Activated T-helper 1 cell treated with anti-CD3 and anti-CD28 coated beads, Interleukin-12 subunit alpha, Interleukin-12 subunit beta, Interleukin-2, Interleukin-4 antibody, amounts not matched to agents 30 ng/mL and 10 ng/mL and 1 ng/mL, durations not matched to agents 14 hours and 24 hours and 36 hours (primary cell): ENCODE measurements at places on chromosomes 3 and 15. TPM values are rescaled to one million over a fixed set of nuclear protein-coding genes. Genes with fewer than 3 reads are reported as not detected.

DNA sequence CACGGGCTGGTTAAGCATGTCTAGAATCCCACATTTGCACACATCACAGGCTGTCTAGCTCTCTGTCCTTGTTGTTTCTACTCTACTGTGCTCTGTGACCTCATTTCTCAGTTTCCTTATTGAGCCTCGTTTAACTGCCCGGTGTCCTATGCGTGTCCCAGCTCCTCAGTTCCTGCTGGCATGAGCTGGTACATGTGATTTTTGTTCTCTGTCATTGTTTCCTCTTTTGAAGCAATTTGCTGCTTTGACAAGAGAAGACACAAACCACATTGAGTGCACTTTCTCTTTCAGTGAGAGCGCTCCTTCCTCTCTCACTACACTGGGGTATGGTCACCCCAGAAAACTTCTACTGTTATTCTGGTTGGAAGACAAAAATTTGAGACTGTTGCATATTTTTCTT is 563.5 kb downstream of the PDCD6IP start:
- no peak for DNase-seq

DNA sequence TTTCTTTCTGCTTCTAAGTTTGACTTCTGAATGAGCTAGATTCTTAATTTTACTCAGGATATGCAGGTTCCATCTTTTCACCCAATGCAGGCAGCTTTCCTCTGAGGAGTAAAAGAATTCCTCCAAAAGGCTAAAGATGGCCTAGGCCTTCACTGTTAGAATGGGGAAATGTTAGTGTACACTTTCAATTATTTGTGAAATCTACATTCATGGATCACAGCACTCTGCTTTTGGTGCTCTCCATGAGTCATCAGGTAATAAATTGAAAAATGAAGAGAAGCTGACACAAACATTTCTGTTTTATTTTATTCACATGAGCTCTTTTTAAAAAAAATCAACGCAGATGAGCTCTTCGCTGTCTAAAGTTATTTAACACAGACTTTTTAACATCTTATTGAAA is 502.5 kb upstream of the GOLIM4 start:
- DNase-seq, result no peak

DNA sequence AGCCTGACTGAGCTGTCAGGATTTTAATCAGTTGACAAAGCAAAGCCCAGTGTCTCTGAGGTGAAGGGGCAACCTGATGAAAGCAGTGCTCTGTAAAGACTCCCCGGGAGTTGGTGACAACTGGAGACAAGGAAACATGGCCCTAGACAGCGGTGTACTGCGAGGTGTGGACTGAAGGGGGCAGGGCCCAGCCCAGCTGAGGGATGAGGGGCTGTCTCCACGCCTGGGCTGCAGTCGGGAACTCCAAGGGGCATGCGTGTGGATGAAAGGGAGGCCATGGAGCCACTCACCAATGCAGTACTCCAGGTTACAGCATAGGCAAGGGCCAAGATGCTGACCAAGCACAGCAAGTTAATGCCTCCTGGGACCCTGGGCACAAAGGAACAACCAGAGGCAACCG is 45.1 kb downstream of the SCAP start:
- DNase-seq, result no peak

GRCh38 chr3:191889756-191890155 is 428.8 kb downstream of the PYDC2 start:
- no peak for DNase-seq

- DNase-seq, result no peak
These were observed 13.6 kb downstream of the TBC1D23 start for GRCh38 chr3:100274361-100274760.

GRCh38 chr3:27985369-27986035 is 255.9 kb upstream of the CMC1 start:
- DNase-seq, result no peak

DNA sequence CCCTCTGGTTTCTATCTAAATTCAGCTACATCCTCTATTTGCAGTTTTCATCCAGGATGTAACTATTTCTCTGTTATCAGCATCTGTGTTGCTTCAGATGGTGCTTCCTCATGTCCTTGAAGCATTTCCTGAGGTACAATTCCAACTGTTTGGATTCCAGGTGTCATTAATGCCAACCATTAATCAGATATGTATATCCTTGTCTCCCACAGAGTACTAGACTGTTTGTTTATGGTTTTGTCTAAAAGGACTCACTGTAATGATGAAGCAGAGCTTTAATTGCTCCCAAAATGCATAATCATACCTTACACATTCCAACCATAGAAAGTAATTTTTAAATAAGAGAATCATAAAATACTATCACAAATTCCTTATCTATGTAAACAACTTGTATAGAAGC is 288.5 kb upstream of the MME start:
- DNase-seq, result no peak

DNA sequence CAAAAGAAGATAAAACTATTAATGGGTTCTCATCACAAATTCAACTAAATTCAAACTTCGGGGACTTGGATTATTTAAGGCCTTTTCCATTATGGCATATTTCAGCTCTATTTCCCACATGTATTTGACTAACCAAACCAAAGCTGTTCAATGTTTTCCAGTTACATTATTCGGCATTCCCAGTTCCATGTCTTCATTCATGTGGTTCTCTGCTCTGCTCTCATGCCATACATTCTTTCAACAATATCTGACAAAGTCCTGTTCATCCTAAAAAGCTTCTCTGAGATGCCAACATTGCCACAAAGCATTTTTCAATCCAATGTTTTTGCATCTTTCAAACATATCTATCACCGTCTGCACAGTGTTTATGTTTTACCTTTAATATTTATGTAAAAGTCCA is 141.4 kb downstream of the GREM1 start:
- DNase-seq, result no peak

DNA sequence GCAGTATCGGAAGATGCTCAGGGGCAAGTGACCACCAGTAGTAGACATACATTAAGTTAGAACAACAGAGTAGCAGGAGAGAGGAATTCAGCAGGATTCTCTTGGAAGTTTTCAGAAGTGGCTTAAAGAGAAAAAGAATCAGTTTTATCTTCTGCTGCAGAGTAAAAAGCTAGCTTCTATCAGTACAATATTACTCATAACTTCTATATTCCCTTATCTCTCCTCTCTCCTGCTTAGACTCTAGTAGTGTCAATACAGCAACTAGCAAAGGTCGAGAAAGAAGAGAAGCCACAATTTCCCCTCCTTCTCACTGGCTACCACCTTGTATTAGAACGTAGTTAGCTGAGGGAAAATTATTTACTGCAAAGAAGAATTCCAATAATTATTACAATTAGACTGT is 539.7 kb downstream of the DIPK2A start:
- no peak for DNase-seq

DNA sequence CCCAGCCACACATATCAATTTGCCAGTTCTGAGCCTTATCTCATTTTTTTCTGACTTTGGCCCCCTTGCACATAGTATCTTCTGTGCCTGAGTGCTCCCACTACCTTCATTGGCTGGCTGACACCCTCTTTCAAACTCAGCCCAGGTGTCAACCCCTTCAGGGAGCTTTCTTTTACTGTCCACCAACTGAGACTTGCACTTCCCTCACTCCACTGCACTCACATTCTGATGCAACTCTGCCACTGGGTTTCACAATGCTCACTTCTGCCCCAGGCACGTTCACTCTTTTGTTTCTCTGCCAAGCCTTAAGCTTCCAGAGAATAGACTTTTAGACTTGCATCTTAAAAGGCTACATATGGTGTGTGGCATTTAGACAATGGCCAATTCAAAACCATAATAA is 101.5 kb upstream of the CBLB start:
- no peak for DNase-seq

DNA sequence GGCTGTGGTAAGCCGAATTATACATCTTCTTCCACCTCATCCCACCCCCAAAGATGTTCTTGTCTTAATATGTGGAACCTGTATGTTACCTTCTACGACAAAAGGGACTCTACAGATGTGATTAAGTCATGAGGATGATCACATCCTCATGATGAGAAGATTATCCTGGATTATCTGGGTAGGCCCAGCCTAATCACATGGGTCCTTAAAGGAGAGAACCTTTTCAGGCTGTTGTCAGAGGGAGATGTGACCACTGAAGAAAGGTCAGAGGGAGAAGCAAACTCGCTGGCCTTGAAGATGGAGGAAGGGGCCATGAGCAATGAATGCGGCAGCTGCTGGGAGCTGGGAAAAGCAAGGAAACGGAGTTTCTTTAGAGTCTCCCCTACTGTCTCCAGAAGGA is 12.9 kb upstream of the SCG3 start:
- DNase-seq, result no peak

DNA sequence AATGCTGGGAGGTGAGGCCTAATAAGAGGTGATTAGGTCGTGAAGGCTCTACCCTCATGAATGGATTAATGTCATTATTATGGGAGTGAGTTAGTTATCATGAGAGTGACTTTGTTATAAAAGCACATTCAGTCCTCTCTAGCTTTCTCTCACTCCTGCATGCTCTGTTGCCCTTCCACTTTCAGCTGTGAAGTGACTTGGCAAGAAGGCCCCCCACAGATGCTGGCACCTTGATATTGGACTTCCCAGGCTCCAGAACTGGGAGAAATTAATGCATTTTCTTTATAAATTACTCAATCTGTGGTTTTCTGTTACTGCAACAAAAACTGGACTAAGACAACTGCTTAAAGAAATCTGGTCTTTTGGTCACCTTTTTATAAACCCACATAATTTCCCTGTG is 144.3 kb downstream of the FBN1 start:
- DNase-seq, result no peak

DNA sequence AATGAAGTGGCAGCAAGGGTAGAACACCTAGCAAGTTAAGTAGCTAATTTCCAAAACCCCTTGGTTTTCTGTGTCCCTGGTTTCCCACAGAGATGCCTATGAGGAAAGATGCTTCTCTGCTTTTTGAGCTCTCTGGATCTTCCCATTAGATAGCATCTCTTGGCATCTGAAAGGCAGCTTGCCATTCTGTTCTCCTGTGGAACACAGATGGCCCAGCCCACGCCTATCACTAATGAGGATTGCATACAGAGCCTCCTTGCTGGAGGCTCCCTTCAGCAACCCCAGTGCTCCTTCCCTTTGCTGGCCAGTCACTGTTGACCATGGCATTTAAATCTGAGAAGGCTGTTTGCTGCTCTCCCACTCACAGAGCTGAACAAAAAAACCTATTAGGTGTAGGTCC is 34.4 kb upstream of the ETV5 start:
- DNase-seq, result no peak

- no peak for DNase-seq
These were observed 517.3 kb downstream of the MECOM start for GRCh38 chr3:169146179-169146665.

DNA sequence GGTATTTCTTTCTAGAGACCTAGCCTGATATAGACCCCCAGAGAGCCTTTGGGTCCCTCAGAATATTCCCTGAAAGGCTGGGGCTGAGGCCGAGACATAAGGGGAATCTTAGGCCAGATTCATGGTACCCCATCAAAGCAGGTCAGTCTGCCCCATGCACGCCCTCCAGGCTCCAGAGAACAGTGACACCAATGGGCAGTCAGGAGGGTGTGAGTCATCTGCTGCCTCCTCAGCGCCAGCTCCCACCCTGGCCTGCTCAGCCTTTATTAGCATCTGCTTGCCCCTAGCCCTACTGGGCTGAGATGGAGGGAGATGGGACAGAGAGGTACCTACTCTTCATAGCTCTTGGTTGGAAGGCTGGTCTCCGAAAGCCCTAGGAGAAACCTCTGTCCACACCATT is 14.3 kb upstream of the CAMKV start:
- no peak for DNase-seq

- DNase-seq, result no peak
These were observed 312.9 kb downstream of the RBMS3 start for GRCh38 chr3:29593802-29594201.

DNA sequence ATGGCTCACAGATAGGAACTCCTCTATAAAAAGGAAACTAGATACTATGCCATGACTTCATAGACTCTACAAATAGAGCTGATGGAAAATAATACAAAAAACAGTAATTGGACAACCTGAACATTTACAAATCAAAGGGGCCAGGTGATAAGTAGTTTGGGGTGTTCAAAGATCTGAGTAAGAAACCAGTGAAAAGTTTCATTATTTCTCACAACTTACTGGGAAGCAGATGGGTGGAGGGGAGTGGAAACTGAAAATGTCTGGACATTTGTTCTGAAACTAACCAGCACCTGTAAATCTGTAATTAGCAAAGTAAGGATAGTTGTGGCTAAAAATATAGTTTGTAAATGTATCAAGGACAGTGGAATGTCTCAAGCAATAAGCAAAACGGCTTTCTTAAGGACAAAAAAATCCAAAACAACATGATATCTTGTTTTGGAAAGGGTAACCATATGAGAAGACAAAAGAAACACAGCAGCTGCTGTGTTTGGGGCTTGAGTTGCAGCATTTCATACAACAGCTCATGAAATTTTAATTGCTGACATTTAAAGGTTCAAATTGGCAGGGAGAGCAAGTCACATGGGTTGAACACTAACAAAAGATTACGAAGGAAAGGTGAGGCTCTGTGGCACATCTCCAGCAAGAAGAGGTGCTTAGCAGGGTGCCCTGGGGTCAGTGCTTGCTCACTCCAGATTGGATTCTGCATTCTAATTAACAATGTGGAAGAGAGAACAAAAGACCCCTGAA is 26.8 kb upstream of the THBS1 start:
- no peak for DNase-seq

DNA sequence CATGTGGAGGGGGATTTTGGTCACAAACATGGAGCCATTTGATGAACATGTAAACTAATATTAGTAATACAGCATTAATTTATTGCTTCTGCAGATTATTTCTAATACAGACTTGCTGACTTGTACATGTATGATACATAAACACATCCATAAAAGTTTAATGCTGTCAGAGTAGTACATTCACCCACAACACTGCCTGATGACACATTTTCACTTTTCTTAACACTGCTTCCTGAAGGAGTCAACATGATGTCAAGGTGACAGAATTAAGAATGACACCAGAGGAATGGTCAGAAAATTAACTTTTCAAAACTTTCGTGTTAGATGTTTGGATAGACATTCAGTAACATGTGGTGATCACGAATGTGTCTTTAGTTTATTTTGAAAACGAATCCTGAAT is 199.4 kb downstream of the SATB1 start:
- DNase-seq, result no peak

GRCh38 chr15:96247621-96248305 is 82.7 kb upstream of the NR2F2 start:
- DNase-seq, result no peak

- no peak for DNase-seq
These were observed 44.6 kb downstream of the HACD2 start for GRCh38 chr3:123540285-123540684.

GRCh38 chr15:98968576-98968975 is 39.0 kb downstream of the PGPEP1L start:
- DNase-seq, result no peak

The AP3B2 gene
- 0.21 TPM in 1 of 2 replicates, not detected in the other for total RNA-seq

The ARHGAP31 gene
- total RNA-seq, result 7.5 and 8.0 TPM in 2 replicates

The ERC2 gene
- total RNA-seq, result 0.54 TPM in 1 of 2 replicates, not detected in the other

The KCNAB1 gene
- not detected in 2 replicates for total RNA-seq

The NR1I2 gene
- total RNA-seq, result 0.13 TPM in 1 of 2 replicates, not detected in the other

The CYP1A2 gene
- not detected in 2 replicates for total RNA-seq

The SAMMSON gene
- not detected in 2 replicates for total RNA-seq

The IL12A gene
- total RNA-seq, result 0.34 and 0.37 TPM in 2 replicates

The MST1R gene
- 1.6 and 2.5 TPM in 2 replicates for total RNA-seq

The DISP2 gene
- 0.02 and 0.54 TPM in 2 replicates for total RNA-seq

The IGSF10 gene
- not detected in 2 replicates for total RNA-seq

The TAMM41 gene
- 35.2 and 38.0 TPM in 2 replicates for total RNA-seq
